CD4-positive, alpha-beta T cell treated with Interleukin-10 for 1 hour (primary cell): ENCODE measurements at places on chromosomes 4 and X.
A peak's percentile ranks its signal among the peaks of the same experiment; 100 is the strongest.

DNA sequence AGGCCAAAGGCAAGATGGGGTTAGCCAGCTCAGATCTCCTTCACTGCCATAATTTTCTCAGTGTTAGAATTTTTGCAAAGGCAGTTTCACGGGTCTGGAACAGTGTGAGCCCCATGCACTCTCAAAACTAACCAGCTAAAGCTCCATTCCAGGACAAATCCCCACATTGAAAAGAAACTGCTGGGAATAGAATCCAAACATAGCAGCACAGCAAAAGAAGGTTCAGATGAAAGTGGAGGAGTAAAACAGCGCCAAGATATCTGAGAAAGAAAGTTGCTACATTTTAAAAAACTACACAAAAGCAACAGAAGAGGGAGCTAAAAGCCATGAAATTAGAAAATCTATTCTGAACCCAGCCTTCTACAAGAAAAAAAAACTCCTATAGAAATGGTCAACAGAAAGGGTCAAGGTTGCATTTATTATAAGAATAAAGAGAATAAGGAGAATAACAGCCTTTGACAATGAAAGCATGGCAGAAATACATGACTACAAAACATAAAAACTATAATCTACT, 39.6 kb upstream of the SLC7A3 start:
- DNase-seq = peak; percentile 24

GRCh38 chr4:6092131-6092530, 73.9 kb upstream of the C4orf50 start:
- DNase-seq = peak; percentile 9

DNA sequence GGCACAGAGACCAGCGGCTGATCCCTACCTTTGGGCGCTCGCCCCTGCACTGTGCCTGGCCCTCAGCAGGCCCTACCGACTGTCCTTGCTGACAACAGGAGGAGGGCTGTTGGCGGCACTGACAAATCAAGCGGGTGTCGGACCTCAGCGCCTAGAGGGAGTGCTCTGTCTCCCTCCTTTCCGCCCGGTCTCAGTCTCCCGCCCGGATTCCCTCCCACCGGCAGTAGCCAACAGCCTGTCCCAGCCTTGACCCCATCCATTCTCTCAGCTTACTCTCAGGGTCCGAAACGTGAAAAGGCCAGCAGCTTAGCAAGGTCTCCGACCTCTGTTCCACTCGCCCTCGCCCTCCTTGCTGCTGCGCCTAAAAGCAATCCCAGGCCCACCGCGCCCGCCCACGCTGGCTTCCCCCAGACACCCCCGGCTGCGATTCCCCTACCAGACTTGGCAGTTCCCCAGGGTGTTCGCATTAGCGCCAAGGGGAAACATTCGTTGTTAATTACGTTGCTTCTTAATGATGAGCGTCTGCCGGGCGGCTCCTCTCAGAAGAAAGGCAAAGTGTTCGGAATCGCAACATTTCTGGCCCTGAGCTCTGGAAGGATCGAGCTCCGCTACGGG, 96.2 kb downstream of the SOWAHB start:
- no peak for DNase-seq

- no peak for DNase-seq
Measured at GRCh38 chr4:42683393-42683792, 26.5 kb upstream of the ATP8A1 start.

- DNase-seq = no peak
Measured at GRCh38 chr4:74109116-74109869, 10.3 kb upstream of the CXCL2 start.

GRCh38 chrX:2712428-2712827, 21.3 kb downstream of the CD99 start:
- no peak for DNase-seq

DNA sequence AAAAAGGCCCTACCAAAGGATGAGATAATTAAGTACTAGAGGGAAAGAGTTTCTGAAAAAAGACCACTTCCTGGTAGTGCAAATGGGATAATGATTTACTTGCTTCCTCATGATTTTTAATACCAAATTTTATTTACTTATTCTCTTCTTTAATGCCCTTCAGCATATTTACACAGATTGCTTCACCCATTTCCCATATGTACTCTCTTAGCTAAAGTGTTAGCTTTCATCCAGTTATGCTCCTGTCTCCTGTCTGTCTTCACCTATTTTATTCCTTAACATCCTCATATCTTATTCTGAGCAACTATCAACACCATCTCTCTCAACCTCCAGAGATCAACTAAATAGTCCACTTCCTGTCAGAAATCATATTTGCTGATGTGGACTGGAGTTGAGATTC, 183.2 kb upstream of the HS3ST1 start:
- DNase-seq = no peak

DNA sequence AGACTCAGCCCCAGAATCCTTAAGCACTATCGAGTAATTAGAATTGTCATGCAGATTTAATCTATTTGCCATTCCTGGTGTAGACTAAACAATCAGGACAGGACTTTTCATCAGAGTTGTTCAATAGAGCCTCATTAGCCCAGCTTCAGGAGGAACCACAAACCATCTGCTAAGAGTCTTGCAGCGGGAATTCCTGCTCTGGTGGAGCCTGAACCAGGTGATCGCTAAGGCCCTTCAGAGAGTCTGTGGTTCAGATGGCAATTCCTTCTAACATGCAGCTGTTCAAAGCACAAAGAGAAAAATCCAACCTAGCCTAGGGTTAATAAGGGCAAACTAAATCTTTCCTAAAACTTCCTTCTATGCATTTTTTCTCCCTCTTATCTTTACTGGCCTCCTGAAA, 119.1 kb upstream of the CPEB2 start:
- no peak for DNase-seq

DNA sequence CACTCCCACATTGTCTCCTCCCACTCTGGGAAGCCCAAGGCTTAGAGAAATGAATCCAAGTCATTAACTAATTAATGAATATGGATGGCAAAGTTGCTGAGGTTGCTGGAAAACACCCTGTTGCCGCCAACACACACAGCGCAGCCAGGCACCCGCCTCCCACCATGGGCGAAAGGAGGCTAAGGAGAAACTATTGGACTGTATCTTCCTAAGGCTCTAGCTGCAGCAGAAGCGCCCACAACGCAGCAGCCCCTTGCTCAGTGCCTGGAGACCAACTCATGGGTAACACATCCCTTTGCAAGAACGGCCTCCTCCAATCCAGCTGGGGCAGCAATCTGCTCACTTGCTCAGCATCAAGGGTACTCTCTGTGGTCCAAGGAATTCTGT, 34.2 kb downstream of the TSC22D3 start:
- peak; percentile 6 for DNase-seq

GRCh38 chr4:77917075-77917474, 54.4 kb downstream of the MRPL1 start:
- no peak for DNase-seq

DNA sequence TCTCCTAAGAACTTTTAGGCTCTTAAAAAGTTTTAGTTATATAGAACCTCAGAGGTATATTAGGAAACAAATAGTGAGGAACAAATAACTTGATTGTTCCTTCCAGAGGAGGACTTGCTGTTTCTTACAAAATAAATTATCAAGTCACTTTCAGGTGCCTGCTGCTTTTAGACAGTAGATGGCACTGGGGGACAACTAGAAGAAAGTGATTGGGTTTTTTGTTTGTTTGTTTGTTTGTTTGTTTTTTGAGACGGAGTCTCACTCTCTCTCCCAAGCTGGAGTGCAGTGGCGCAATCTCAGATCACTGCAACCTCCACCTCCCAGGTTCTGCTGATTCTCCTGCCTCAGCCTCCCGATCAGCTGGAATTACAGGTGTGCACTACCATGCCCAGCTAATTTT, 35.4 kb upstream of the CDKL5 start:
- no peak for DNase-seq

DNA sequence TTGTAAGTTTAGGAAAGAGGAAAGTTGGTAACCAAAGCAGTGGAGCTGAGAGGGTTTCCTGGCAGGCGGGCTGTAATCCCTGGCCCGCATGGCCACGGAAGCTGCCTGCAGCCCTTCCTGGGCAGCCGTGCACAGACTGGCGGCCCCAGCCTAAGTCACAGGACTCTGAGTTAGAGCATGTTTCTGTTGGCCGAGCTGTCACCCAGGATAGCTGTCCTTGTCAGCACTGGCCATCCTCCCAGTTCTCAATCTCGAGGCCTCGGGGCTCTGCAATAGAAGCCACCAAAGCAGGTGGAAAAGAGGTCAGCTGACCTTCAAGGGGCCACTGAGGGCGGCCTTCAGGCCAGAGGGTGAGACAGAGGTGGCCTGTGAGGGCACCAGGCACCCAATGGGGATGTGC, 20.5 kb downstream of the PNMA6E start:
- DNase-seq = no peak

- no peak for DNase-seq
Measured at GRCh38 chr4:122882857-122883735, 39.3 kb downstream of the NUDT6 start.

DNA sequence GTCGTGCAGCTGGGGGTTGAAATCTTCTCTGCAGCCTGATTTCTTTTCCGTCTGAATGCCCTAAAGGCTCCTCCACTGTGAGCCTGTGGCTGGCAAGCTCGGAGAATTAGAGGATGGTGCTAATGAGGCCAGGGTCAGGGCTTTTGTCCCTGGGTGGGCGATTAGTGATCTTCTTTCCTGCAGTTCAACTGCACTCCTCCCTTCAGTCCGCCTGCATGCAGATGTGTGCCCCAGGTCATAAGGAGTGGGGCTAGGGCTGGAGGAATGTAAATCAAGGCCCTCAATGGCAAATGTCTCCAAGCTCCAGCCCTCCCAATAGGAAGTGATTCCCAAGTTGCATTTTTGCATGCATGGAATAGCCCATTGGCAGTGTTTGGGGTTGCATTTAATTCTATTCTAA, 405.0 kb downstream of the AFF2 start:
- no peak for DNase-seq
